NCI-H748 treated with DMSO at 0.1 percent for 48 hours (cell line): ENCODE measurements at places on chromosomes 6 and 20.

DNA sequence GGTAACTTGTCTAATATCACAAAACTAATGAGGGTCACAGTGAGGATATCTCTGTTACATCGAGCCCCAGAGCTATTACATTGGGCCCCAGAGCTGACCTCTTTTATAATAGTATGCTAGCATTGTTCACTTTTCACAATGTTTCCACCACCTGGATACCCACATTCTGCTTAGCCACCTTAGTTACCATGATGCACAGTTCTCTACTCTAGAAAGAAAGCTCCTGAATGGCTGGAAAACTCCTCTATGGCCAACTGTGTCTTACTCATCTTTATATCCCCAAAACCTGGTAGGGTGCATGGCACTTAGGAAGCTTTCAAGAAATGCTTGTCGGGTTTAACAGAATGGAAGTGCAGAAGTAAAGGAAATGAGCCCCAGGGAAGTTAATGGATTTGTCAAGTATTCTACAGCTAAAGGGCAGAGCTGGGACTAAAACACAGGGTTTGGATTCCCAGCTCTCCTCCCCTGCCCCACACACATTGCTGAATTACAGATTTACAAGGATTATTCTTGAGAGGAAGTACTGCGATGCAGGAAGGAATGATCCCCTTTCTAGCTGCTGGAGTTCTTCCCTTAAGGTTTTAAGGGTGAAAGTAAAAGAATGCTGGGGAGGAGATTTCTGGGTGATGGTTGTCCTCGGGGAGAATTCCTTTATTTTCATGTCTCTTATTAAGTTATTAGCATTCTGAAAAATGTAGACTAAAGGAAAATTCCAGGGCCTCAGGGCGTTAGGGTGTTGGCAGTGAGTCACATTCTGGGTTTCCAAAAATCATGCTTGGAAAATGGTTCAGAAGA, 16.1 kb upstream of the HINT3 start:
- DNase-seq = no peak

GRCh38 chr20:46371656-46372055, 34.8 kb downstream of the ELMO2 start:
- DNase-seq = no peak

DNA sequence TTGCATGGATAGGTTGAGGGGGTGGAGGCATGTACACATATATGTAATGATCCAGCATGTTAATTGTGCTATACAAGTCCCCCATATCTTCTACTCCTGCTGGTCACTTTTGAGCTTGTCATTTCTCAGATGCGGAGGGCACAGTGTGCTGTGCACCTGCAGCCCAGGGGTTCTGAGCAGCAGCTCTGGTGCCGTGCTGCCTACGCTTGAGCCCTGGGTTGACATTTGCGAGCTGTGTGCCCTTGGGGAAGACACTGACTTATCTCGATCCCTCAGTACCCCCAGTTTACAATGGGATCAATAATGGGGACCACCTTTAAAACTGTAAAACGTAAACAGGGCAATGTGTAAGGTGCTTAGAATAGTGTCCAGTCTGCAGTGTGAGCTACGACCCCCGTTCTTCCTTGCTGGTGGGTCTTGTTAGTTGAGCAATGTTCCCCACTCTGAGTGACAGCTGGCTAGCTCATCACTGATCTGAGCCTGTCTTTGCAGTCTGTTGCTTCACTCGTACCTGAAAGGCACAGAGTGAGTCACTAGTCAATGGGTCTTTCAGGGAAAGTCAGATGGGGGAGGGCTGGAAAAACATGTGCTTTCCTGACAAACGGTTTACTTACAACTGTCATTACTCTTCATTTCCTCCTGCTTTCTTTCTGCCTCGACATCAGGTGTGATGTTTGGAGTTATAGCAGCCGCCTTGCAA, 91.7 kb downstream of the SLC2A10 start:
- no peak for DNase-seq

DNA sequence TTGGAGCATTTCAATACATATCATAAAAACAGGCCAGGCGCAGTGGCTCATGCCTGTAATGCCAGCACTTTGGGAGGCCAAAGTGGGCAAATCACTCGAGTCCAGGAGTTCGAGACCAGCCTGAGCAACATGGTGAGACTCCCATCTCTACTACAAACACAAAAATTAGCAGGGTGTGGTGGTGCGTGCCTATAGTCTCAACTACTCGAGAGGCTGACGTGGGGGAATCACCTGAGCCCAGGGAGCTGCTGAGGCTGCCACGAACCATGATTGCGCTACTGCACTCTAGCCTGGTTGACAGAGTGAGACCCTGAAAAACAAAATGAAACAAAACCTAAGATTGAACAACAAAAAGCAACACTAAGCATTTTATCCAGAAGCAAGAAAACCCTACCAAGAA, 47.2 kb downstream of the BACH2 start:
- no peak for DNase-seq

GRCh38 chr6:43971776-43972126, 155.5 kb downstream of the MRPL14 start:
- DNase-seq = no peak

DNA sequence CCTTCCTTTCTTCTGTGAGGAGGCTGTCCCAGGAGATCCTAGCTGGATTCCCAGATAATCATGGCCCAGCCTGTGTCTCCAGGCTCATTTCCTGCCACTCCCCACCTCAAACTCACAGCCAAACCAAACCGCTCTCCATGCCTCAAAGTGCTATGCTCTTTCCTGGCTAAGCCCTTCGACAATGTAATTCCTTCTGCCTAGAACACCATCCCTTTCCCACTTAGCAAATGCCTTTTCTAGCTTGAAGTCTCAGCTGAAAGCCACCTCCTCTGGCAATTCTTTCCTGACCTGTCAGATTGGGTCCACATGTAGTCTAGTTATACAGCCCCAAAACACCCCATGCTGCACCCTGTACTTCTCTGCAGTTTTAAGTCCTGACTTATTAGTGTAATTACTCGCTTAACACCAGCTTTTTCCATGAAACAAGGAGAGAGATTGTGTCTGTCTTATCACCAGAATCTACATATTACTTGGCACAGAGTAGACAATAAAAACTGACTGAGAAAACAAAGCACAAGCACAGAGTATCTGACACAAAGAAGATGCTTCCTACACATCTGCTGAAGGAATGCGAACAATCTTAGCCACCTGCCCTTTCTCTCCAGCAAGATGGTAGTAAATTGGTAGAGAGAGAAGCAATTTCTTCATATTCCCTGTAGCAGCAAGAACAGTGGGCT, 5.4 kb downstream of the TRIM26 start:
- no peak for DNase-seq

DNA sequence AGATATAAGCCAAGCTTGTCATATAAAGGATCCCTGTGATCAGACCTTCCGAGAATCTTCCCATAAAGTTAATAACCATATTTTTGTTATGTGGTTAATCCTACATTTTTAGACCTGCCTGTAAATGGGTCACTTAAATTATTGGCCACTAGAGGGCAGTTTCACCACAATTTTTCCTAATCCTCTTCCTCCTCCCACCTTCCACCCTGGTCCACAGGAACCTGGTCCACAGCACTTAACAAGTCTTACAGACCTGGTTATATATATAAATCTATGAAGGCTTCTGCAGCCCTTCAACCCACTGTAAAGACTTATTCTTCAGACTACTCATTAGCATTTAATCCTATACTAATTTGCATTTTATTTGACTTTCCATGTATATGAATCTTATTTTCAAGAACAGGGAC, 28.3 kb downstream of the MRS2 start:
- peak; percentile 62 for DNase-seq

DNA sequence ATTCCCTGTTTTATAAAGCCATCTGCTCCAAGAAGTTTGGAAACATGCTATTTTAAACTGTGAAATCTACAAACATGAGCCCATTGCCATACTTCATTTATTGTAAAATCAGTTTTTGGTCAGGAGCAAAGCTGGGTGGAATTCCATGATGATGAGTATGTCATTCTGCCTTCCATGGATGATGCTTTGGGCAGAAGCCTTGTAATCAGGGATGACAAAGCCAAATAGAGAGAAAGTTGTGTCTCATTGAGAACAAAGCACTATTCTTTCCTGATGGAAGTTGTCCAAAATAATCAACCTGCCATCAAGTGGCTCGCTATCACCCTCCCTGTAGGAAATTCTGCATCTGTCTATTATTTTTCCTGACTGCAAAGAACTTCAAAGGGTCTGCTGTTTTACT, 313.0 kb upstream of the DEFB112 start:
- DNase-seq = no peak

DNA sequence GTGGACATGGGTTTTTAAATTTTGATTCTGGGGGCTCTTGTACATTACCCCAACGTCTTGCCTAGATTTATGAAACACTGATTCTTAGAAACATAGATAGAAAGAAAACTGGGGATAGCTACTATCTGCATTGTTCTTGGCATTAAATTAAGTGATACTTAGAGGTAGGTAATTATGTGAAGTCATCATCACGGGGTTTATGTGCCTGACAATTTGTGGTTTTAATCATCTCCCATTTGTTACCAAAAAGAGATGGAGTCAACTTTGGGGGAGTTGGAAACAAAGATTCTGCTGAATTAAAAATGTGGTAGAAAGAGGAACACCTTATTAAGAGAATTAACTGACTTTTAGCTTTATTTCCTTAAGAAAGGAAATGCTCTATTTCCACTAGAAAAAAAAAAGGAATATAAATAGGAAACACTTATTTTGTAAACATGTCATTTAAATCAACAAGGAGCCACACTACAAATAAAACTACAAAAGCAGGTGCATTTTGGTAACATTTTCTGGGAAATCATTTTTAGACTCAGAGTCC, 5.6 kb downstream of the TNFAIP3 start:
- DNase-seq = no peak

DNA sequence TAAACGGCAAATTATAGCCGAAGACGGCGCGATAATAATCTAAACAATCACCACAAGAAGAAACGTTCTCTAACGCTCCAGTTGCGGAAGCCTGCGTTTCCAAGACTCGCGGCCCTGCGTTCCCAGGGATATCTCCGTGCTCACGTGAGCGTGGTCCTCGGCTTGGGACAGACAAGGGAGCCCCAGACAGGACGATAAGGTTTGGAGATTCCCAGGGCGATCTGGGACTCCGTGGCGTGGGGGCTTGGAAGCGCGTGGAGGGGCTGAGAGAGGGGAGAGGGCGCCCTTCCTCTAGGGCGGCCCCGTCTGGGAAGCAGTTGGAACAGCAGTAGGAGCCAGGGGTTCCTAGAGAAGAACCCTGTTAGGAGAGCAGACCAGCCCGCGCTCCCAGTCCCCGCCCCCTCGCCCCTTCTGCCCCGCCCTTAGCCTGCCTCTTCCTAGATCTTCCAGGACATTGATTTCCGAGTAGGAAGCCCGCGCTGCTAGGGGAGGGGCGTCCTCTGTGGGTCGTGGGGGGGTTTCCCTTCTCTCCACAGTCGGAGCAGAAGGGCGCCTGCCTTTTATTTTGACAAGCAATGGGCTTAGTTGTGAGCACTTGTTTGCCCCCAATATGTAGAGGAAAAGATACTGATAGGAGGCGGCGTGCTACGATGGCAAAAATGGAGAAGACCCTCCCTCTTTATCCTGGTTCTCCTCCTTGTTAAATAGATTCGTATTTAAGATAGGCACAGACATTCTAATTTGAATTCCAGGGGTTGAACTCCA, 10.6 kb downstream of the NRN1 start:
- DNase-seq = peak; percentile 92

DNA sequence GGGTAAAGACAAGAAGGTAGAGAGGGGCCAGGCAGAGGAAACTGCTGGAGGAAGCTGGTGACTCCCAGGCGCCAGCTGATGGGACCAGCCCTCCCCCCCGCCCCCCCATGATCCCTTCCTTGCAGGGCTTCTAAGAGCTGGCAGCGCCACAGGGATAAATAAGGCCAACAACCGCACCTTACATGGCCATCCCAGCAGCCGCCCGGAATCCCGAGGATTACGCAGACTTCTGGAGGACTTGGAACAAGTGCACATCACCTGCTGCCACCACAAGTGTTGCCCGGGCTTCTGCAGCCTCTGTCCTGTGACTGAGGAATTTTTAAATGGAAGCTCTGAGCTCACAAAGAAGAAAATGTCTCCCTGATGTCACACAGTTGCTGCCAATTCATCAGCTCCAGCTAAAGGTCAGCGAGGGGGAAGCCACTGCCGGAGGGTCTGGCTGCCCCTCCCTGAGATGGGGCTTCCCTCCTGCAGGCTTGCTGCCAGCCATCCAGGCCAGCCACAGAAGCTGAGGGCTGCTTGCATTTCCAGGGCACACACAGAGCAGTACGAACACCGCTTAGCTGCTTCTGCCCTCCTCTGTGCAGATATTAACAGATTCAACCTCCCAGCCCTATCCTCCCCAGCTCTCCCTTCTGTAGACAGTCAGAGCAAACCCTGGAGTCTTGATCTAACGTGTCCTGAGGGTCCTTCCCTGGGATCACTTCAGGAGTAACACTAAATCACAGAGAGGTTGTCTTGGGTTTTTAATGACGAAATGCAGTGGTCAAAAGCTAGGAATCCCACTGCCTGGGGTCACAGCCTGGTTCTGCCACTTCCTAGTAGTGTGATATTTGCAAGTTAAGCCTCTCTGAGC, 38.6 kb upstream of the PIM1 start:
- DNase-seq = no peak

DNA sequence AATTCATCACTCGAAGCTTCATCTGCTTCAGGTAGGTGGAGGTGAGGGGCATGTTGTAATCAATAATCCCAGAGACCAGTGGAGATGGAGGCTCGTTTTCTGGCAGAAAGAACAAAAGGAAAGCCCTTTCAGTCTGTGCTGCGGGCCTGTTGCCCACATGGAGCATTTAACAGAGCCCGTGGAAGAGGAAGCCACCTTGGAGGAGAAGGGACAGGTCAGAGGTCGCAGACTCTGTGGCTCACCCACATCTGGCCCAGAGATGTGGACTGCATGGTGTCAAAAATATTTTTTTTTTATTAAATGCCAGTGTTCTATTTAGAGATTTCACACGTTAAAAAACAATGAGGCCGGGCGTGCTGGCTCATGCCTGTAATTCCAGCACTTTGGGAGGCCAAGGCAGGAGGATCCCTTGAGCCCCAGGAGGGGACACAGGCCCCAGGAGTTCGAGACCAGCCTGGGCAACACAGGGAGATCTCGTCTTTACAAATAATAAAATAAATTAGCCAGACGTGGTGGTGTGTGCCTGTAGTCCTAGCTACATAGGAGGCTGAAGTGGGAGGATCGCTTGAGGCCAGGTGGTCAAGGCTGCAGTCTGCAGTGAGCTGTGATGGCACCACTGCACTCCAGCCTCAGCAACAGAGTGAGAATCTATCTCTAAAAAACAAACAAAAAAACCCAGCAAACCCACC, 73.6 kb downstream of the NOL4L start:
- no peak for DNase-seq

DNA sequence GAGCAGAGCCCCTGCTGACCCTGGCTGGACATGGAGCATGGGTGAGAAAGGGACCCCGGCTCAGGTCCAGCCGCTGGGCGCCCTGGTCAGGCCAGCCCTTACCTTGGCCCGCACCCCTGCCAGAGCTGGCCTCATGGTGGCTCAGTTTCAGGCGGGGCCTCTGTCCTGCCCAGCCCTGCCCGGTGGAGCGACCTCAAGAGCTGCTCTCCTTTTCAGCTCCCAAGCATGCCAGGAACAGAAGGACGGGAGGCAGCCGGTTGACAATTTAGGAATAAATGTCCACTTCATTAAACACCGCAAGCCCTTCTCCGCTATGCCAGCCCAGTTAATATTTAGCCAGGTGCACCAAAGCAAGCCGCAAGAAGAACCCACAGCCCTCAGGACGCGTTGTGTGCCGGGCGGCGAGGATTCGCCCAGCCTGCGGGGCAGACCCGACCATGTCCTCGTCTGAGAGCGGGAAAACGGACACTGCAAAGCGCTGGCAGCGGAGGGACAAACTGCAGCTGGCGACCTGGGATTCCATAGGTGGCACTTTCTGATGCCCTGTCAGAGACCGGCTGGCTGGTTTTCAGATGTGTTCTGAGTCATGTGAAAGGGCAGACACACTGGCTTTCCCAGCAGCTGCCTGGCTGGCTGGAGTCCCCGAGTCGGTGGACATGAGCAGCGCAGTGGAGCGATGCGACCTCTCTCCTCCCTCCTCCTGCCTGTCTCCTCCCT, 221.9 kb downstream of the TTLL2 start:
- no peak for DNase-seq
